ENCODE measurements at places on chromosomes 11 and 22. TPM values are rescaled to one million over a fixed set of nuclear protein-coding genes. Genes with fewer than 3 reads are reported as not detected.
A peak's percentile ranks its signal among the peaks of the same experiment; 100 is the strongest.

GRCh38 chr11:115463606-115464005 is 40.6 kb downstream of the CADM1 start:
- no peak for DNase-seq

DNA sequence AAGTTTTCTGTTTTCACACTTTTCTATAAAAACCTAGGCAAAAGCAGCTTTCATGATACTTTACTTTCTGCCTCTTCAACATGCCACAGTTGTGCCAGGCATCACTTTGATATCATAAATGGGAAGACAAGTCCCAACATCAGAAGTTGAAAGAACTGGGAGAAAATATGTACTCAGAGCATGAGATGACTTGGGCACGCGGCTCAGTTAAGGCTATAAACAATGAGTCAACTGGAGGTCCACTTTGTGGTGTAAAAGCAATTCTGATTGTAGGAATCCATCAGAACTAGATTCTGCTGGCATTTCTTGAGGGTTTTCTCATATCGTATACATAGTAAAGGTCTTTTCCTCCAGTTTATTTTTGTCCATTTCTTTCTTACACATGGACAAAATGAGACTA is 109.7 kb upstream of the USP47 start:
- DNase-seq, result no peak

DNA sequence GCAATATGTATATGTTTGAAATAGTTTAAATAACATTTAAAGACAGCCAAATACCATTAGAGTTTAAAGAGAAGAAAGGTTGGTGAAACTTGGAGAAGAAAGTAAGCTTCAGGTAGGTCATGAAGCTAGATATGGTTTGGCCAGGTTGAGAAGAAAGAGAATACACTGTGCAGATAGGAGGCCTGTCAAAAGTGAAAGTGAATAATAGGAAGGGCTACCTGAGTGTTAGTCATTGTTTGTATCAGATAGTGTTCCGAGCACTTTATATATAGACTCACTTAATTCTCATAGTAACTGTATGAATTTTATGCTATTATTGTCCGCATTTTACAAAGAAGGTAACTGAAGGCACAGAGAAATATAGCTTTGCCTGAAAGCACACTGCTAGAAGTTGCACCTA is 56.9 kb downstream of the USP47 start:
- no peak for DNase-seq

- peak; percentile 78 for DNase-seq
Observed at GRCh38 chr22:50169774-50170341, 673 bp upstream of the PANX2 start.

DNA sequence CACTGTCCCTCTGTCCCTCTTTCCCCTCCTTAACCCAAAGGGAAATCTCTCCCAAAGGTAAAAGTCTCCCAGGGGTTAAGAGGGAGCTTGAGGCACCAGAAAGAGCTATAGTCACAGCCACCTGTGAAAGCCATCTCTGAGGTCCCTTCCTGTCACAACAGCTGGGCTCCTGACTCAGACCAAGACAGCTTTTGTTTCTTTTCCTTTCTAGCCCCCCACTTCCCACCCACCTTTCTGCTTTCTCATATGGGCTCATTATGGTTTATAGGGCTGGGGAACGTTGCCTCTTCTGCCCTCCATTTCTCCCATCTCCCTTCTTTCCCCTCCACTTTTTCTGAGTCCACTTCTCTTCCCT is 19.1 kb downstream of the MIF start:
- DNase-seq, result no peak

- no peak for DNase-seq
Observed at GRCh38 chr11:70860888-70861287, 391.5 kb downstream of the SHANK2 start.

GRCh38 chr22:26956371-26956770 is 299.0 kb downstream of the MIAT start:
- DNase-seq, result no peak

GRCh38 chr11:44839458-44840084 is 111.1 kb downstream of the TP53I11 start:
- DNase-seq, result peak; percentile 68

DNA sequence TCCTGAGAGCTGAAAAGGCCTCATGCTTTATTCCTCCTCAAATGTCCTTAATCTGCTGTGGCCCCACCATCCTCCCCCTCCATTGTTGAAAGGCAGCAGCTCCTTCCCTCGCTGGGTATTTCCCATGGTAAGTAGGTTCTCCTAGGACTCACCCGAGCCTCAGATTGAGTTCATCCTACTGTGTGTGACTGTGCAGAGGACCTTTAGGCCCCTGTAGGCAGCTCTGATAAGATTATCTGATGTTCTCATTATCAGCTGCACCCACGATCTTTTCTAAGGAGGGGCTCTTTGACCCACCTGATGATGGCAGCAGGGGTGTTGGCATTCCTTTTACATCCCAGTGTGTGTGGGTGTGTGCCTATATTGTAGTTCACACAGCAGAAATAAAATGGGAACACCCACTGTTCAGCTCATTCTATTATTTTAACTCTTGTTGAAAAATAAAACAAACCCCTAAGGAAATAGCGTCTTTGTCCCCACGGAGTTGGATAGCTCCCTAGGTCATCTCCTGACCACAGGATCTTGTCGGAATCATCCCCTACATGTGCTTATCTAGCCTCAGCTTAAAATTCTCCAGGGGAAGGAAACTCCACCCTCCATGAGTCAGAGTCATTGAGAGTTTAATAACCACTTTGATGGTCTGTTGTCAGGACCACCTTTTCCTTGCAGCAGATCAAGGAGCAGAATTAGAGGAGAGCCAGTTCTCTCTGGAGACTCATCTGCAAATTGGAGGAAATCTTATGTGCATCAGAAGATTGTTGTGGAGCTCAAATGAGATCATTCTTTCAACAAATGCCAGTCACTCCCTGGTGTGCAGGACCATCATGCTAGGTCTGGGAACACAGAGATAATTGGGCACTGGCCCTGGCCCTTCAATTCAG is 19.3 kb downstream of the ENDOD1 start:
- DNase-seq, result no peak

DNA sequence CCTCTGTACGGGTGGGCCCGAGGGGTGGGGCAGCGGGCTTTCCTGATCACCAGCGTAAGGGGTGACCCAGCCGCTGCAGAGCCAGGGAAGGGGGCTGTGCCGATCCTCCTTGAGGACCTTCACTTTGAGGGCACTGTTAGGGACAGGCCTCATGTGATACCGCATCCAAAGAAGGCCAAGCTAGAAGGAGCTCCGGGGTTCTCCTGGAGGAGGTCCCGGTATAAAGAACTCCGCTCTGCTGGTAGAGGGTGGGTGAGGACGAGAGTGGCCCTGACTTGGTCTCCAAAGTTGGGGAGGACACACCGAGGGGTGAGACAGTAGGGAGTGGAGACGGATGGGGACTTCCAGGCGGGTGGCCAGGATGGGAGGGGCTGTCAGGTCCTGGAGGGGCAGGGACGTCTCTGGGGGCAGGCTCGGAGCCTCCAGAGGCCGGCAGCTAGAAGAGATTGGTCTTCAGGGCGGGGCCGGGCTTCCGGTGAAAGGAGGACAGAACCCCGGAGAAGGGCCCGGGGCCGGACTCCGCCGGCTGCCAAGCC is 4.6 kb downstream of the PHOX2A start:
- peak; percentile 91 for DNase-seq

GRCh38 chr11:63277345-63277943 is 34.0 kb upstream of the SLC22A25 start:
- no peak for DNase-seq

- DNase-seq, result no peak
Observed at GRCh38 chr11:6040874-6041273, 10.3 kb upstream of the OR56A1 start.

DNA sequence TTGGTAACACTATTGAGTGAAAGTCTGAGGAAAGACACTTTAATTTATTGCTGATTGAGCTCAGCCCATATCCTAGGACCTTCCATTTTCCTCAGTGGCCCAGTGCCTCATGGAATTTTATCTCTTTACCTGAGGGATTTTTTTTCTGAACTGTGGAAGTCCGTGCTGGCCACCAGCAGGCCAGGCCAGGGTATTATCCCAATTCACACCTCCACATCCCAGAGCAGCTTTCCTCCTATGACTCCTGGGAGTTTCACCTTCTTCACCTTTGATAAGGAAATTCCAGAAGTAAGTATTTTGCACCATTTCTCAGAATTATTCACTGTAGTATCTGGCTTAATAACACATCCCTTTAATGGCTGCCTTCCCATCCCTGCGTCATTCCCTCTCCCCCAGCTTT is 13.0 kb upstream of the RRAS2 start:
- DNase-seq, result no peak

GRCh38 chr11:111260811-111261210 is 15.3 kb downstream of the POU2AF2 start:
- DNase-seq, result no peak

GRCh38 chr11:63574856-63575602 is 11.8 kb upstream of the PLAAT2 start:
- no peak for DNase-seq

- DNase-seq, result no peak
Observed at GRCh38 chr11:83063073-83063754, 8.5 kb downstream of the RAB30 start.

GRCh38 chr11:57279116-57279515 is 42.1 kb upstream of the APLNR start:
- DNase-seq, result no peak

GRCh38 chr11:12505183-12505582 is 127.8 kb downstream of the PARVA start:
- no peak for DNase-seq

GRCh38 chr11:85869781-85870180 is 14.6 kb downstream of the CCDC83 start:
- no peak for DNase-seq

DNA sequence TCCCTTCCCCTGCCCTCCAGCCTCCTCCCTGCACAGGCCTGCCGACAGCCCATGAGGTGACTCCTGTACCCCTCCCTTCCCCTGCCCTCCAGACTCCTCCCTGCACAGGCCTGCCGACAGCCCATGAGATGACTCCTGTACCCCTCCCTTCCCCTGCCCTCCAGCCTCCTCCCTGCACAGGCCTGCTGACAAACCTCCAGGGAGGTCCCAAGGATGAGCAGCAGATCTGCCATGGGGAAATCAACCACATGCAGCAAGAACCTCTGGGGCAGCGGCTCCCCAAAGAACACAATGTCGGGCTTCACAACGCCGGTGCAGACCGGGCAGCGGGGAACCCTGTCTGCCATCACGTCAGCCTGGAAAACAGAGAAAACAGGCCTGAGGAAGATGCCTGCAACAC is 12.3 kb downstream of the SIRT3 start:
- no peak for DNase-seq

- DNase-seq, result no peak
Observed at GRCh38 chr11:126233391-126233790, 21.8 kb downstream of the FAM118B start.

The TPH1 gene
- total RNA-seq, result 0.33 TPM

The CARD16 gene
- total RNA-seq, result 13.2 TPM

The DERL3 gene
- total RNA-seq, result 0.83 TPM

The PRR33 gene
- 0.14 TPM for total RNA-seq

The YPEL1 gene
- total RNA-seq, result 1.8 TPM

The CBLIF gene
- not detected for total RNA-seq

The TH gene
- 0.67 TPM for total RNA-seq

The NFAM1 gene
- total RNA-seq, result 6.7 TPM

The IL18 gene
- 11.3 TPM for total RNA-seq

Measured in posterior vena cava (tissue), 2 donors.